Right renal cortex interstitium (tissue), 3 donors: ENCODE measurements at places on chromosomes 4 and X.

- no peak for DNase-seq
Observed at GRCh38 chrX:65894133-65894532, 145.7 kb downstream of the VSIG4 start.

DNA sequence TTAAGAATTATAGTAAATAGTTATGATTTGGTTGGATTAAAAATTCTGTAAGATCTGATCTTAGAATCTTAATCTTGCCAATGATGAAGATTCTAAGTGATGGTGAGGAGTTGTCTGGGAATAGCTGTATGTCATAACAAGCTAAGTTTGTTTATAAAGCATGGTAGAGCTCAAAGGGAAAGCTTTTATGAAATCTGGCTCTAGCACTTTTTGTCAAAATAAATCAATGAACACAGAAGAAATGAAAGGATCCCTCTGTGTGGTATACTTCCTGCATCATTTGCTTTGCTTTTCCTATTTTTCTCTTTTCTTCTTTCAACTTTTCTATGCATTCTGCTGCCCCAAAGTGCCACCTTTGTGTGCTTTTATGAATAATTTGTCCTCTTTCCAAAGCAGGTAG lies 193.5 kb upstream of the FAT1 start:
- DNase-seq: no peak

- no peak for DNase-seq
Observed at GRCh38 chr4:123110685-123111084, 188.3 kb upstream of the NUDT6 start.

DNA sequence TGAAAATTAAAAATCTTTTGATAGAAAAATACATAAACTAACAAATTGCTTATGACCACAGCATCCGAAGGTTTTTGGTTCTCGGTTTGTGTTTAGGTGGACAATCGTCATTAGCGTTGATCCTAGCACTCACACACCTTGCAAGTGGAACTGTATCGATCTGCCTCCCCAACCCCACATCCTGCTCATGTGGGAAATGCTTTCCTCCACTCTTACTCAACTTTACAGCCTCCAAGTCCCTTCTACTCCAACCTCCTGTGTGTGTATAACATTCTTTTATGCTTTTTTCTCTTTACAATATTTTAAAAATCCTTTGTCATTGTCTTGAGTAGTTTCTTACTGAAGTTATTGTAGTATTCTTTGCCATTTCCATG lies 15.6 kb upstream of the TMEM131L start:
- no peak for DNase-seq

GRCh38 chr4:137968956-137969678 lies 273.0 kb downstream of the SLC7A11 start:
- DNase-seq: no peak

GRCh38 chr4:81874661-81875515 lies 403.2 kb upstream of the RASGEF1B start:
- no peak for DNase-seq

DNA sequence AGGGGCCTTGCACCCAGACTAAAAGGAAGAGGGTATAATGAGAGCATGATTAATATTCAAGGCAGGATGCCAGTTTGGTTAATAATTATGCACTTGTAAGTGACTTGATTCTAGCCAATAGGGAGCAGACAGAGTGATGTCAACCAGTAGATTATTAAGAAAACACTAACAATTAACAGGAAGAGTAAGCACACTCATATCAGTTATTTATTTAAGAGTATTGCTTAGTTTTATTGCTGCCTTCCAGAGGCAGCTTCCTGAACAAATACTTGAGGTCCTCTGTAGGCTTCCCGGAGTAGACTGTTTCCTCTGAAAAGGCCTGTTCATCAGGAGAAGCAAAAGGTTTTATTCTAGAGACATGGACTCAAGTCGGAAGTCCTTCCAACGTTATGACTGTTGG lies 129.1 kb upstream of the AFF2 start:
- no peak for DNase-seq
